ENCODE measurements at places on chromosomes 16 and 17.

GRCh38 chr16:29712809-29713208, 33.0 kb downstream of the C16orf54 start:
- DNase-seq: no peak

DNA sequence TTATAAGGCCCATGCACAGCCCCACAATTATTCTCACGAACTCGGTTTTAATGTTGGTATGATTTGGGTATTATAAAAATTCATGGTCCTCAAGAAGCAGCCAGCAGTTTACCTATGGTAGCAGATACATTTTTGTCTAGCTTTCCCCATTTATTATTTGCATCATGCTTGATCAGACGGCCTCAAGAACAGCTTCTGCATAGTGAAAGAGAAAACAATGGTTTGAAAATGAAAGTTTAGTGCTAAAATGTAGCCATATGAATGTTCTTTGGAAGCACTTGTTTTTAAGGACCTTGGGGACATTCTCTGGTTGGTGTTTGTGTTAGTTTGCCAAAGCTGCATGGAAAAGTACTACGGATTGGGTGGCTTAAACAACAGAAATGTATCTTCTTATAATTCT, 72.4 kb upstream of the CPHXL start:
- DNase-seq: no peak

GRCh38 chr17:66474258-66474657, 171.8 kb downstream of the PRKCA start:
- DNase-seq: no peak

DNA sequence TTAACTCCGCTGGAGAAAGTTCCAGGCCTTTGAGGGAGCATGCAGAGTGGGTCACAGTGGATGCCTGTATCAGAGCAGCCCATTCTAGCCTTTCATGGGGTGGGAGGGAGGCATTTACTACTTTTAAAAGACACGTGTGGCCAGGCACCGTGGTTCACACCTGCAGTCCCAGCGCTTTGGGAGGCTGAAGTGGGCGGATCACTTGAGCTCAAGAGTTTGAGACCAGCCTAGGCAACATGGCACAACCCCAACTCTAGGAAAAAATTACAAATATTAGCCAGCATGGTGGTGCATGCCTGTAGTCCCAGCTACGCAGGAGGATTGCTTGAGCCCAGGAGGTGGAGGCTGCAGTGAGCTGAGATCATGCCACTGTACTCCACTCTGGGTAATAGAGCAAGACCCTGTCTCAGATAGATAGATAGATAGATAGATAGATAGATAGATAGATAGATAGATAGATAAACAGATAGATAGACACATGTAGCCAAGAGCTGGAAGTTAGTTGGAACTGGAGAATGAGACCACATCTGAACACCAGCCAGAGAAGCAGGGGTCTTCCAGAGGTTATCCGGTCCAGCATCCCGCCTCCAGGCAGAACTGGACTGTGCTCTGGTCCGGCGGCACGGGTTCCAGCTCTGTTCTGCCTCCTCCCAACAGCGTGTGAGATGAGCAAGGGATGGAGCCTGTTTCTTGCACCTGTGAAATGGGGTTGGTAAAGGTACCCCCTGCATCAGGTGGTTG, 3.6 kb downstream of the ADCY7 start:
- no peak for DNase-seq

DNA sequence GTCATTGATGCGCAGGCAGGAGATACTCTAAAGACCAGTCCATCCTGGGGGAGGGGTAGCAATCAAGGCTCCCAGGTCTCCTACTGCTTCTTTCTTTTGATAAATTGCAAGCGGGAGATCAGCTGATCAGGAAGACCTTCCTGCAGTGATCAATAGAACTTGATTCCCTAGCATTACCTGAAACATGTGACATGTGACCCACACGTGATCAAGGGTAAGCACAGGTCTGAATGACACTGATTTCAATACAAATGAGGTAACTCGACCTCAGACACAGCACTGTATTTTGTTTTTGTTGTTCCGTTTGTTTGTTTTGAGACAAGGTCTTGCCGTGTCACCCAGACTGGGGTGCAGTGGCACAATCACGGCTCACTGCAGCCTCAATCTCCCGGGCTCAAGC, 39.6 kb upstream of the MLYCD start:
- no peak for DNase-seq

- no peak for DNase-seq
Observed at GRCh38 chr16:89633064-89633631, 19.7 kb downstream of the DPEP1 start.

DNA sequence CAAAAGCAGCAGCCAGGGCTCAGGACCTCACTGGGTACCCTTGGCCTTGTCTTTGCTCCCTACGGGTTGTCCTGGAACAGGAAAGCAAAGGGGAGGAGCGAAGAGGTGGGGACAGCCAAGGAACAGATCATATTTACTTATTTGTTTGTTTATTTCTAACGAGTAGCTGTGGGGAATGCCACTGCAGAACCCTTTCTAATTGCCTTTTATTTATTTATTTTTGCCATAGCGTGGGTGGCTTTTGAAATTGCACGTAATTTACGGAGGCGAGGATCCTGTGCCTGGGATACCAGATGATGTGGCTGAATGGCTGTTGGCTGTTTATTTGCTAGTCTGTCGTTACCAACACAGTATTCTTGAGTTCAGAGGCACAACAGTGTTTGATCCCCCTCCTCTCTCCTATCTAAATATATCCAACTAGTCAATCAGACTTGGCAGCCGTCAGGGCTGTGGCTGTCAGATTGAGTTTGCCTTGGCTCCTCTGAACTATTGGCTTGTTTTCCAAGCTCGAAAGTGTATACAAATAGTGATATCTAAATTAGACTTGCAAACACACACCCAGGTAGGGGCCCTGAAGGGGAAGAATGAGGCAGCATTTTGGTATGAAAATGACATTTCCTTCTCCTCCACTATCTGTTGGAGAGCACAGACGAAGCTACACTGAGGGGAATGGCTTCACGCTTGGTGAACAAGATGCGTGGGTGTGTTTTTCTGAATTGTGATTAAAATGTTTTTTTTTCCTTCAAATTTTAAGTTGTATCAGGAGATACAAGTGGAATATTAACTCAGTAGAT, 110.4 kb downstream of the MSI2 start:
- DNase-seq: no peak
